Stimulated activated CD8-positive, alpha-beta memory T cell treated with anti-CD3 and anti-CD28 coated beads, Interleukin-4, amount 100 ng/mL, for 4 hours (primary cell): ENCODE measurements at places on chromosomes 5 and 9.

GRCh38 chr9:137482094-137482781, 23.1 kb upstream of the NSMF start:
- no peak for DNase-seq

GRCh38 chr9:19498015-19498414, 89.2 kb downstream of the ACER2 start:
- no peak for DNase-seq

GRCh38 chr5:141488591-141489561, at the start of gene PCDHGC5:
TSS of gene PCDHGC5 (plus strand) at chr5:141489081. CDS start at chr5:141489241, 160 bp downstream.
- DNase-seq = no peak

DNA sequence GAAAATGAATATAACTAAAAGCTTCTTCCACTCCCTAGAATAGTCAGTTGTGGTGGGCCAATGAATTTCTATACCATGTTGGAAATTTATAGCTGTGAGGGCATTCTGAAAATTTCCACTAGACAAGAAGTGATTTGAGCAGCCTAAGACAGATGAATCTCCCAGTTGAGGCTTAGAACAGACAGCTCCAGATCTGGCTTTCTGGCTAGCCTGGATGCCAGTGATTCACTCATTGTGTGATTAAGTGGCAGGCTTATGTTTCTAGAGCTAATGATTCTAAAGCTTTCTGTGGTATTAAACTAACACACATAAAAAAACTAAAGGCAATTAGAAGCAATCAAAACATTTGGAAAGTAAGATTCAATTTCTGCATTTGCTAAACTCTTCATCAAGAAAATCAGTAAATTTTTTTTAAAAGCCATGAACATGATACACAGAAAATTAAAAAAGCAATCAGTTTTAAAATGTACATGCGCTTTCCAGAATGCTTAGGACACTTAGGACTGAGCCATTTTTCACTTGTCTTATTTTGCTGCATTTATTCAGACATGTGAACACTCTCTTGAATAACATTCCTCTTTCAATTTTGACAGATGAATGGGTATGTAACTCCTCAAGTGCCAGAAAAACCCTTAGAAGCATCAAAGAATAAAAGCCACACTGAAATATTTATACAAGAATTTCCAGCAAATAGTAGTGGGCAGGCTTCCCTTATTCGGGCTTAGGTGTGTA, 100.5 kb upstream of the GNAQ start:
- DNase-seq = no peak

- no peak for DNase-seq
Observed at GRCh38 chr9:27933210-27934025, 360.1 kb upstream of the C9orf72 start.

GRCh38 chr5:17436761-17437221, 61.2 kb upstream of the TAF11L2 start:
- DNase-seq = no peak

DNA sequence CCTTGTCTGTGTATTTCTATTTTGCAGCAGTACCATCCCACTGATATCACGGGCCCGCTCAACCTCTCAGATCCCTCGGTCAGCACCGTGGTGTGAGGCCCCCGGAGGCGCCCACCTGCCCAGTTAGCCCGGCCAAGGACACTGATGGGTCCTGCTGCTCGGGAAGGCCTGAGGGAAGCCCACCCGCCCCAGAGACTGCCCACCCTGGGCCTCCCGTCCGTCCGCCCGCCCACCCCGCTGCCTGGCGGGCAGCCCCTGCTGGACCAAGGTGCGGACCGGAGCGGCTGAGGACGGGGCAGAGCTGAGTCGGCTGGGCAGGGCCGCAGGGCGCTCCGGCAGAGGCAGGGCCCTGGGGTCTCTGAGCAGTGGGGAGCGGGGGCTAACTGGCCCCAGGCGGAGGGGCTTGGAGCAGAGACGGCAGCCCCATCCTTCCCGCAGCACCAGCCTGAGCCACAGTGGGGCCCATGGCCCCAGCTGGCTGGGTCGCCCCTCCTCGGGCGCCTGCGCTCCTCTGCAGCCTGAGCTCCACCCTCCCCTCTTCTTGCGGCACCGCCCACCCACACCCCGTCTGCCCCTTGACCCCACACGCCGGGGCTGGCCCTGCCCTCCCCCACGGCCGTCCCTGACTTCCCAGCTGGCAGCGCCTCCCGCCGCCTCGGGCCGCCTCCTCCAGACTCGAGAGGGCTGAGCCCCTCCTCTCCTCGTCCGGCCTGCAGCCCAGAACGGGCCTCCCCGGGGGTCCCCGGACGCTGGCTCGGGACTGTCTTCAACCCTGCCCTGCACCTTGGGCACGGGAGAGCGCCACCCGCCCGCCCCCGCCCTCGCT, 1.9 kb downstream of the LRRC26 start:
- no peak for DNase-seq

- no peak for DNase-seq
Observed at GRCh38 chr9:108119530-108120113, 630.1 kb upstream of the KLF4 start.

- DNase-seq = no peak
Observed at GRCh38 chr9:113547501-113547900, 84.0 kb downstream of the RGS3 start.

DNA sequence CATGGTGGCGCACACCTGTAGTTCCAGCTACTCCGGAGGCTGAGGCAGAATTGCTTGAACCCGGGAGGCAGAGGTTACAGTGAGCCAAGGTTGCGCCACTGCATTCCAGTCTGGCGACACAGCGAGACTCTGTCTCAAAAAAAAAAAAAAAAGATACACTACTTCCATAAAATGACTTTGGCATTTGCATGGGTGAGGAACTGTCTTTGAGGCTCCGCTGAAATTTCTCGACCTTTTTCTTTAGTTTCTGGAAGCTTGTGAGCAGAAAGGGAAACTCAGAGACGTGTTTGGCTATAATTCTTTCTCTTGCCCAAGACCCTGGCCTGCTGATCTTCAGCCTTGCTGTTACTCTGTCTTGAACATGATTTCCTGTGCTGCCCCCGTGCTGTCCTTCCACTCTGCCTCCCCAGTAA, 37.3 kb downstream of the SPIN1 start:
- no peak for DNase-seq

GRCh38 chr9:101561740-101562139, 28.1 kb downstream of the RNF20 start:
- DNase-seq = no peak

GRCh38 chr9:118652258-118652657, 717.0 kb downstream of the BRINP1 start:
- DNase-seq = no peak

DNA sequence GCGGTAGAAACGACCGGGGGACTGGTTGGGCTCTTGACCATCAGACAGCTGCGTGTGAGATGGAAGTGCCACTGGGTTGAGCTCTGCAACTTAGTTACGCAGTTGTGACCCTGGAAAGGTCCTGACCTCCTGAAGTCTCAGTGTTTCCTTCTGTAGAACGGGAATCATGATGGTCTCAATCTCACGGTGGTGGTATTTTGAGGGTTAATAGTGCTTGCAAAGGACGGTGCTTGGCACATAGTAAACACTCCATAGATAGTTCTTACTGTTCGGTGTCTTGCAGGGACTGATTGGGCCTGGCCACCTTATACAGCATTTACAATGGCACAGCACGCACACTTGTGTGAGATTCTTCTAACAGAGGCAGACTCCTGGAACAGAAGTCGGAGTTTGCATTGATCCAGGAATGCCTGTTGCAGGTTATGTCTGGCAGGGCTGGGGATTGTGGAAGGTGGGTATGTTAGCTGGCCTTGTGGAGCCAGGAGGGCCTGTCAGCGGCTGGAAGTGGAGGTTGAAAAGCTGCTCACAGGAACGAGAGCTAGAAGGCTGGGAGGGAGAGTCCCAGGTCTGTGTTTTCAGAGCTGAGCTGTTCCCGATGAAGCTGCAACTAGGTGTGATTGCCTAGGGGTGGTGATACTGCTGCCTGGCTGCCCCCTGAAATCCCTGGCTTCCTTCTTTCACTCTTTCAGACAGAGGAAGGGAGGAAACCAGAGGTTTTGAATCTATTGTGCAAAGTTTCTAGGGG, 962 bp upstream of the TXN start:
- no peak for DNase-seq

GRCh38 chr5:41517909-41518308, 7.5 kb upstream of the PLCXD3 start:
- DNase-seq = no peak

- DNase-seq = no peak
Observed at GRCh38 chr9:23701291-23701690, 124.7 kb downstream of the ELAVL2 start.

- DNase-seq = no peak
Observed at GRCh38 chr9:129938291-129938979, 103.2 kb downstream of the USP20 start.

DNA sequence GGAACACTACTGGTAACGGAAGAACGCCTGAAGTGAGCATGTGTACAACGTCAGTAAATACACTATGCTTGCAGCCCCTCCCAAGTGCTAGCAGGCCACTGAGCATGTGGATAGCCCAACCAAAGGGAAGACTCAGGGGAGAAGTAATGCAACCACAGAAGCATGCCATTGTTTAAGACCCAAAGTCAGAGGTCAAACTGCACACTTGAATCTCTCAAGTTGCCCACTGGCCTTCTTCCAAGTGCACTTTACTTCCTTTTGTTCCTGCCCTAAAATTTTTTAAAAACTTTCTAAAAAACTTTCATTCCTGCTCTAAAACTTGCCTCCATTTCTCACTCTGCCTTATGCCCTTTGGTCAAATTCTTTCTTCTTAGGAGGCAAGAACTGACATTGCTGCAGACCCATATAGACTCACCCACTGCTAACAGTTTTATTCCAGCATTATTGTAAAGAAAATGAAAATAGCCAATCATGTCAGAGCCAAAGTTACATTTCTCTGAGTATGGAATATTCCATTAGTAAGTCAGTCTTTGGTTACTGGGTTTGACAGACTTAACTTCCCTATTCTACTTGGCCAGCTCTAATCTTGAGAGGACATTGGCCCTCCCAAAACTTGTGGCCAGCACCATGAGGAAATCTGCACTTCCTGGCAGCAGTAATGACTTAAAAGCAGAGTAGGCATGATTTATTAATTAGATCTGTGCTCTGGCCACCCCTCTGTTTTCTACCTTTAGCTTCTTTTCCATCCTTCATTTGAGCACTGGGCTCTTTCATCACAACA, 76.9 kb downstream of the TSSK1B start:
- DNase-seq = no peak

GRCh38 chr5:173800340-173800739, 87.8 kb upstream of the CPEB4 start:
- no peak for DNase-seq

DNA sequence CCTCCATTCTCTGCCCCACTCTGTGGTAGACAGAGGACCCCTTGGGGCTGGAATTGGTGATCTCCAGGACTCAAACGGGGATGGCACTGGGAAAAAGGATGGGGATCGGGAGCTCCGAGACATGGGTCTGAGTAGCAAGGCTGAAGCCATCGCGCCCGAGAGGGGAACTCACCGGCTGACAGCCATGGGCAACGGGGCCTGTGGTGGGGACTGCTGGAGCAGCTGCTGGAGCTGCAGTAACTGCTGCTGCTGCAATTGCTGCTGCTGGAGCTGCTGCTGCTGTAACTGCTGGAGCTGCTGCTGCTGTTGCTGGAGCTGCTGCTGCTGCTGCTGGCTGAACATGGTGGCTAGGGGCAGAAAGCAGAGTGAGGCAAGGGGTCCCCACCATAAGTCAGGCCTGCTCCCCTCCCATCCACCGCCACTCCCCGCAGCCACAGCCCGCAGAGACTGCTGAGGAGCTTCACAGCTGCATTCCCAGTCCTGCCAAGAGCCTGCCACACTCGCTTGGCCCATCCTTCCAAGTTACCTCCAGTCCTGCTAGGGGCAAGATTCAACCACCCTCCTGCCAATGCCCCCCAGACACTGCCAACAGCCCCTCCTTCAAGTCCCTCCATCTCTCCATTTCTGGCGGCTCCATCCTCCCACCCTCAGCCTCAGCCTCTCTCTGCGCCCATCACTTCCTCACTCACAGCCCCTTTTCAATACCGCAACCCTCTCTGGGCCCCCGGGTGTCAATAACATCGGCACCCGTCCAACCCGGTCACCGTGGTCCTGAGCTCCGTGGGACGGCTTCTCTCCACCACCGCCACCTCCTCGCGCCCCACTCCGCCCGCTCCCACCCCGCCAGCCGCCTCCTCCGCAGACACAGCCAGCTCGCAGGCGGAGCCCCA, 611 bp downstream of the CIZ1 start:
- DNase-seq = no peak

- DNase-seq = no peak
Observed at GRCh38 chr5:139692148-139692547, 44.0 kb downstream of the CXXC5 start.

- peak; percentile 81 for DNase-seq
Observed at GRCh38 chr5:463952-464351, 21.0 kb downstream of the EXOC3 start.

GRCh38 chr9:81070689-81071088, 618.7 kb downstream of the TLE1 start:
- no peak for DNase-seq
